ENCODE measurements at places on chromosomes 13 and 19.

GRCh38 chr13:73542446-73542845 is 483.6 kb downstream of the KLF5 start:
- no peak for DNase-seq

DNA sequence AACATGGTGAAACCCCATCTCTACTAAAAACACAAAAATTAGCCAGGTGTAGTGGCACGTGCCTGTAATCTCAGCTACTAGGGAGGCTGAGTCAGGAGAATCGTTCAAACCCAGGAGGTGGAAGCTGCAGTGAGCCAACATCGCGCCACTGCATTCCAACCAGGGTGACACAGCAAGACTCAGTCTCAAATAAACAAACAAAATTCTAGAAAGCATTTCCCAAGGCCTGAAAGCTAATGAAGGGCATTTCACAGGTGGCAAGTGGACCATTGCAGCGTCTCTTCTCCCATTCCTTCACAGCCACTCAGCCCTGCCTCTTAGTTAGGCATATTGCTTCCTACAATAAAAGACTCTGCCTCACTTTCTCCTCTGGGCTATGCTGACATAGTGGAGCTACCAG is 13.5 kb upstream of the RXFP2 start:
- no peak for DNase-seq

GRCh38 chr13:66663711-66664110 is 566.4 kb downstream of the PCDH9 start:
- DNase-seq: no peak

GRCh38 chr13:37529751-37530385 is 68.7 kb downstream of the POSTN start:
- DNase-seq: no peak

DNA sequence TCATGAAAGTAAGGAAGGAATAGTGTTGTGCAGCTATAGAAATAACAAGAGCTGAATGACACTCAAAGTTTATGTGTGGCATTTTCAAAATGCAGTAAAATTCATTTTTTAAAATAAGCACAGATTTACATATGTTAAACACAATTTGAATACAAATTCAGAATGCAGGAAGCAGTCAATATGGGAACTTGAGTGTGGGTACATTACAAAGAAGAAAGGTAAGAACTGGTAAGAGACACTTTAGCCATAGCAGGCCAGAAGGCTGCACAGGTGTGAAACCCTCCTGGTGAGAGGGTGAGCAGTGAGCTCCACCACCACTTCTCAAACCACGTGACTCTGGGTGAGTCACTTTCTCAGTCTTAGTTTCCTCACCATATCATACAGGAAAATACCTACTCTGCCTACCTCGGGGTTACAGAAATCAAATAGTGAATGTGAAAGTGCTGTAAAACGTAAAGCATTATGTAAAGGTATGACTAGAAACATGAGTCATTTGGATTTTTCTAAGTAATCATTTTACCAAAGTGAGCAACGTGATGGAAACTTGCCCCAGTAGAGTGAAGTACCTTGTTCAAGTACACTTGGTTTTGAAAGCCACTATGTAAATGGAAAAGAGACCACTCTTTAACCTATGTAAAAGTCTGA is 40.5 kb downstream of the USP12 start:
- no peak for DNase-seq

GRCh38 chr19:17052439-17052838 is 22.8 kb downstream of the HAUS8 start:
- DNase-seq: no peak

Data from suprapubic skin (tissue), 4 donors.